ENCODE measurements at places on chromosomes 5 and 9.

DNA sequence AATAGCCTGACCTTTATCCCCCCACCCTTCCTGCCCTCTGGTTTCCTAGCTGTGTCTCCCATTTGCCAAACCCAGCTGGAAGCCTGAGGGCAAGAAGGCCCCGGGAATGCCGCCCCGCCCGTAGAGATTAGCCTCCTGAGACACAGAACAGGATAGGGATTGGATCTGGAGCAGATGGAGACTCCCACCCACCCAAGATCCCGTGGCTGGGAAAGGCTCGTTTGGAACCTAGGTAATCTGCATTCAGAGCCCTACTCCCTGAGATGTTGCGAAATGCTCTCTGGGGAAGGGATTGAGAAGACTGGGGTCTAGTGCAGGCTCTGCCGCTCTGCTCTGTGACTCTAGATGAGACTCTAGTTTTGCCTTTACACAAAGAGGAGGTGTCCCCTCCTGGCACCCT is 10.9 kb downstream of the AQP3 start:
- DNase-seq, result no peak

DNA sequence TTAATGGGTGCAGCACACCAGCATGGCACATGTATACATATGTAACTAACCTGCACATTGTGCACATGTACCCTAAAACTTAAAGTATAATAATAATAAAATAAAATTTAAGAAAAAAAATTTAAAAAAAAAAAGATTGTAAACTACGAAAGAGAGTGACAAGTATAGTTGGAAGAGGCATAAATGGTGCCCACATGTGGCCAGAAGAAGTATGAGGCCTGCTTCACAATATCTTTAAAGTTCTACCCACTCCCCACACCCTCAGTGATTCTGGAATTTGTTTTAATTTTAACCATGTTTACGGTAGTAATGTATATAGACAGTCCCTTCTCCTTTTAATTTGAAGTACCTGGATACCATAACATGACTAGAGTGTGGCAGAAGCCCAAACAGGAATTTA is 172.7 kb downstream of the CHSY3 start:
- no peak for DNase-seq

DNA sequence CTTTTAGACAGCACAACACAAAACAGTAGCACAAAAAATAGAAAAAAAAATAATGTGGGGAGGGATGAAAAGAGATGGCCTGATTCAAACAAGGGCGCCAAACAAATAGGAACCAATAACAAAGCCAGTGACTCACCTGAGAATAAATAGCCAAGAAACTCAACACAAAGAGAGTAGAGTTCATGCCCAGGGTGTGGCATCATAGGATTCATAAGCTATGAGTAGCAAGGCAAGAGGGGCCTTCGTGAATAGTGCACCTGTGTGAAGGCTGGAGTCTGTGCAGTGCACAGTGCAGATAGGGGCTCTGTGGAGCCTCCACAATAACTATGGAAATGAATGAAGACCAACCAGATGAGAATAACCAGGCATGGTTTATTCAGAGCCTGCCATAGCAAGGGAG is 541.7 kb downstream of the SPOCK1 start:
- DNase-seq, result no peak

DNA sequence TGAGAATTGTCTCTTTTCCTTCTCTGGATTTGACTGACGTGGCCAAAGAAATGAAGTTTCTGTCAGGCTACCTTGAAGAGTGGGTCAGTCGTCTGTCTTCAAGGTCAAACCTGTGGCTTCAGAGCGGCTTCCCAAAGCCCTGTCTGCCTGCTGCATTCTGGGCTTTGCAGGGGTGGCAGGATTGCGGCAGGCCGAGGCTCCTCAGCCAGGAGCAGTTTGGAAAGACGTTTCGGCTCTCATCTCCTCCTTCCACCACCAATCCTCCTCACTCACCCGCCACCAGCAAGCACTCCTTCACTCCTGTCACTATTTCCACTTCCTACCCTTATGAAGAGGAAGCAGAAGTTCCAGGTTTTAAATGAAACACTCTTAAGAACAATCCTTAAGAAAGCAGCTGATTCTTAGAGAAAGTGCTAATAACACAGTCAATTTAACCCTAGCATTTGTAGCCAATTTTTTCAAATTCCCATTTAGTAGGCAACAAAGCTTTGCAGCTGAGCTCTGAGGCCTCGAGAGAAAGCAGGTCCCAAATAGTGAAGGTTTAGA is 351.7 kb downstream of the ZNF608 start:
- DNase-seq, result no peak

GRCh38 chr5:98933445-98934072 is 4.8 kb upstream of the CHD1 start:
- no peak for DNase-seq

- DNase-seq, result no peak
These were observed 121.1 kb upstream of the SLC12A2 start for GRCh38 chr5:127962491-127962890.

GRCh38 chr5:135747824-135748223 is 86.6 kb upstream of the SLC25A48 start:
- no peak for DNase-seq

- no peak for DNase-seq
These were observed 432 bp downstream of the STARD4 start for GRCh38 chr5:111511831-111512374.

DNA sequence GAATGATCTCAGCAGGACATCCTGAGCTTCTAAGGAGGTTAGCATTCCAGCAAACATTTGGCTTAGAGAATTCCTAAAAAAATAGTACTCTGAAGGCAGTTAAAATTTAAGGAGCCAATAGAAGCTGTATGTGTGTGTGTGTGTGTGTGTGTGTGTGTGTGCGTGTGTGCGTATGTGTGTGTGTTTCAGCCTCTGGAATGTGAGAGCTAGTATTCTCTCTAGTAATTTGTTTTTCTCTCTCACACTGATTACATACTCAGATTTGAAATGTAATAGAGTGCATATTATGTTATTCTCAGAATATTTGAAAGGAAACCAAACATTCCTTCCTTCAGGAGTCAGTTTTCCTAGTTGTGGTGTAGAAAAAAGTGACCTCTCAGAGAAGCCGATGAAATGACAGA is 279.6 kb downstream of the TMEM38B start:
- DNase-seq, result no peak

GRCh38 chr9:136631038-136632000 is 31.4 kb upstream of the EGFL7 start:
- DNase-seq, result peak; percentile 40

GRCh38 chr9:127128341-127129072 is 6.1 kb upstream of the ANGPTL2 start:
- no peak for DNase-seq

DNA sequence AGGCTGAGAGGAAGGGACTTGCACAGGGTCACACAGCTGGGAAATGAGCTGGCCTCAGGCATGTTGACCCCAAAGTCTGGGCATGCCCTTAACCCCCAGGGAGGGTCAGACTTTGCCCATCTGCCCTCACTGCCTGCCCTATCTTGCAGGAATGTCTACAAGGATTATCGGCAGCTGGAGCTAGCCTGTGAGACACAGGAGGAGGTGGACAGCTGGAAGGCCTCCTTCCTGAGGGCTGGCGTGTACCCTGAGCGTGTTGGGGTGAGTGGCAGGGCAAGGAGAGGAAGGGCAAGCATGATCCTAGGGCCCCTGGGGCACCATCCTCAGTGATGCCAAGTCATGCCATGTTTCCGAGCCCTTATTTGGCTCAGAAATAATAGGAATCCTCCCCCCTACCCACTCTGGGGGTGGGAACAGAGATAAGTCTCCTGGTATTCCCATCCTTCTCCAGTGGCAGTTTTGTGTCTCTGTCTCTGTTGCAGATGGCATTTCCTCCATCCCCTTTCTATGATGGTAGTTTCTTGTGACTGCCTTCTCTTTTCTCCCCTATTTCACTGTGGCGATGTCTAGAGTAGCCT is 28.5 kb downstream of the GOLGA2 start:
- no peak for DNase-seq

- DNase-seq, result no peak
These were observed 83.3 kb downstream of the SUSD1 start for GRCh38 chr9:112091810-112092209.

GRCh38 chr5:160485364-160485969 is 63.8 kb downstream of the PTTG1 start:
- no peak for DNase-seq

DNA sequence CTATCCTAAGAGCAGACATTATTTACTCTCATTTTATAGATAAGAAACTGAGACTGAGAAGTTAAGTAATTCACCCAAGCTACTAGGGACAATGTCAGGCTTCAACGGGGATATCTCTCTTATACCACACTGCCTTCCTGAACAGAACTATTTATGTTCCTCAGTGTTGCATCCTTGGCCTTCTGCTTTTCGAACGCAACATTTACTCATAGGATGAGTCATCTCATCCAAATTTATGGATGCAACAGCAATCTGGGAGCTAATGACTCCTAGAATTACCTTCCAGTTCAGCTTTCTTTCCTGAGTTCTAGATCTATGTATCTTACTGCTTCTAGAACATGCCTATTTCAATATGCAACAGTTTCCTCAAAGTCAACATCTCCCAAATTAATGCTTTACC is 103.6 kb upstream of the PAM start:
- no peak for DNase-seq

DNA sequence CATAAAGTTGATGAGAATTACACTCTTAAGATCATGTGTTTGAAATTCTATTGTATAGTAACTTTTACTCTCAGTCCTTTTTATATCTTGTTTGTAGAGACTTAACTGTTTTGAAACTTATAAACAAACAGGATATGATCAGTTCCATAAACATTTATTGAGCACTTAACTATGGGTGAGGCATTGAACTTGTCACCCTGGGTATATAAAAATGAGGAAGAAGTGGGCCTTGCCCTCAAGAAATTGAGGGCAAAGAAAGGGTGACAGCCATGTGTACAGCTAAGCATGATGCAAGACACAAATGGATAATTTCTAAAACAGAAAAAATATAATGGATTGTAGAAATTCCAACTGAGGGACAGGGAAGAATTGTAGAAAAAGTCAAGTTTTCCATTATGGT is 15.7 kb downstream of the UNC13B start:
- DNase-seq, result no peak

- DNase-seq, result no peak
These were observed 10.6 kb upstream of the SLC44A1 start for GRCh38 chr9:105233873-105234272.

GRCh38 chr5:143741421-143741820 is 70.5 kb upstream of the HMHB1 start:
- no peak for DNase-seq

GRCh38 chr5:122501089-122501435 is 189.0 kb downstream of the SNCAIP start:
- no peak for DNase-seq

DNA sequence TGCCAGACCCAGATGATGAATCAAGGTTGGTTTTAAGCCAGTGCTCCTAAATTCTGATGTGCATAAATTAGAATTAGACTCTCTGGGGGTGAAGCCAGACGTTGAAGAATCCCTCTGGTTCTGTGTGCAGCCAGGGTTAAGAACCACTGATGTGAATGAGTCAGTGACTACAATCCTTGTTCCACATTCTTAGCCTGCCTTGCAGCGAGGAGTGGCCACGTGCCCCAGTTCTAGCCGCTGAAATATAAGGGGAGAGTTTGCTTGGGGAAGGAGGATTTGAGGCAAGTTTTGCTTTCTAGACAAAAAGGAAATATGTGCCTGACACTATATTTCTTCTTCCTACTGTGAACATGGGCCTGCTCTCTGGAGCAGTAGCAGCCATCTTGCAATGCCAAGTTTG is 34.2 kb upstream of the MSH3 start:
- DNase-seq, result no peak

DNA sequence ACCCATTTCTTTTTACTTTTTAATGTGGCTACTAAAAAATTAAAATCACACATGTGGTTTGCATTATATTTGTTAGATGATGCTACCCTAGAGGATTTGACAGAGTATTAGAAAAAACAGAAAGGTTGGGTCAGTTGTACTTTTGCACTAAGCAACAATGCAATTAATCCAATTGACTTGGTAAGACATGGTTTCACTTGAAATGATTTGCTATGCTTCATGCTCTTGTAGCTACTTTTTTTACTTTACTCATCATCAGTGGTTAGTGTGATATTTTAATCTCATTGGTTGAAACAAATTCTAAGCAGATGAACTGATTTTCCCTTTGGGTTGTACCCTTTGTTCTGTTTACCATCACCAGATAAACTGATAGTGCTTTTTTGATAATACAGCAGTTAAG is 39.4 kb downstream of the HMHB1 start:
- no peak for DNase-seq

DNA sequence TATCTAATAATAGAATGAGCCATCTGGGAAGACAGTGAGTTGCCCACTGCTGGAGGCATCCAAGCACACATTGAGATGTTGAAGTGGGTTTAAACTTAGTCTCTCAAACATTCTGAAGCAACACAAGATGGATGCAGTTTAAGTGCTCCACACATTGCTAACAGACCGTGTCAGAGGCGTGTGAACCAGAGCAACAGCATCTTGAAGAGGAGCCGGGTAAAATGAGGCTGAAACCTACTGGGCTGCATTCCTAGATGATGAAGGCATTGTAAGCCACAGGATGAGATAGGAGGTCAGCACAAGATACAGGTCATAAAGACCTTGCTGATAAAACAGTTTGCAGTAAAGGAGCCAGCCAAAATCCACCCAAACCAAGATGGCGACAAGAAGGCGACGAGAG is 73.5 kb upstream of the TMEM215 start:
- no peak for DNase-seq

- no peak for DNase-seq
These were observed 28.6 kb upstream of the TRIM14 start for GRCh38 chr9:98147582-98147981.

- no peak for DNase-seq
These were observed 215.0 kb downstream of the VPS13A start for GRCh38 chr9:77392328-77392727.

DNA sequence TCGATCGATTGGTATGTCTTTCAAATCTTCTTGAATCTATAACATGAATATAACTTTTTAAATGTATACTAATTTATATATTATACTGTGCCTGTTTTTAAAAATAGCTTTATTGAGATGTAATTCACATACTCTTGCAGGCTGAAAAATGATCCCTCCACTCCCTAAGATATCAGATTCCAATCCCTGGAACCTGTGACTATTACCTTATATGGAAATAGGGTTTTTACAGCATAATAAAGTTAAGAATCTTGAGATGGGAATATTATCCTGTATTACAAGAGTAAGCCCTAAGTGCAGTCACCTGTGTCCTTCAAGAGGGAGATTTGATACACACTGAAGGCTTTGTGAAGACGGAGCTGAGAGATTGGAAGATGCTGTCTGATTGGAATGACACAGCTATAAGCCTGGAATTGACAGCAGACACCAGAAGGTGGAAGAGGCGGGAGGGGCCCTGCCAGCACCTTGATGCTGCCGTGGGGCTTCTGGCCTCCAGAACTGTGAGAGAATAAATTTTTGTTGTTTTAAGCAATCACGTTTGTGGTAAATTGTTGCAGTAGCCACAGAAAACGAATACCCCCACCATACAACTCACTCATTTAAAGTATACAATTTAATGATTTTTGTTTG is 161.3 kb downstream of the RMI1 start:
- DNase-seq, result no peak

- DNase-seq, result no peak
These were observed 929.6 kb downstream of the TAF11L14 start for GRCh38 chr5:18563853-18564252.

GRCh38 chr5:154740483-154740882 is 14.7 kb upstream of the LARP1 start:
- no peak for DNase-seq
